Adipocyte (in vitro differentiated cells): ENCODE measurements at places on chromosomes 6 and 20.
A peak's percentile ranks its signal among the peaks of the same experiment; 100 is the strongest.

DNA sequence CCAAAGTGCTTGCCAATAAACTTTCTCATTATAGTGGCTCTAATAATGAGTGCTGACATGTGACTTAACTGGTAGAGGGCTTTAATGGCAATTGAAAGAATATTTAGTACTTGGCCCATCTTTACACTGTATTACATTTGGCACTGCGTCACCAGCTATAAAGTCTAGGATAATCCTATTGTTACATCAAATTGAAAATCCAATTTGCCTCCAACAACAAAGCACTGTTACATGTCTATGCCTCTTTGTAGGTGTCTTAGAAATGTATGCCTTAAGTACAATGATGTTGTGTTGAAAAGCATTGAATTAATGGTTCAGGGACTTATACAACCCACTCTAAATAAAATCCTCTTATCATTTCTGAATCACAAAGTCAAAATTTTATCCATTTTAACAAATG, 420.4 kb upstream of the JAG1 start:
- DNase-seq: no peak

DNA sequence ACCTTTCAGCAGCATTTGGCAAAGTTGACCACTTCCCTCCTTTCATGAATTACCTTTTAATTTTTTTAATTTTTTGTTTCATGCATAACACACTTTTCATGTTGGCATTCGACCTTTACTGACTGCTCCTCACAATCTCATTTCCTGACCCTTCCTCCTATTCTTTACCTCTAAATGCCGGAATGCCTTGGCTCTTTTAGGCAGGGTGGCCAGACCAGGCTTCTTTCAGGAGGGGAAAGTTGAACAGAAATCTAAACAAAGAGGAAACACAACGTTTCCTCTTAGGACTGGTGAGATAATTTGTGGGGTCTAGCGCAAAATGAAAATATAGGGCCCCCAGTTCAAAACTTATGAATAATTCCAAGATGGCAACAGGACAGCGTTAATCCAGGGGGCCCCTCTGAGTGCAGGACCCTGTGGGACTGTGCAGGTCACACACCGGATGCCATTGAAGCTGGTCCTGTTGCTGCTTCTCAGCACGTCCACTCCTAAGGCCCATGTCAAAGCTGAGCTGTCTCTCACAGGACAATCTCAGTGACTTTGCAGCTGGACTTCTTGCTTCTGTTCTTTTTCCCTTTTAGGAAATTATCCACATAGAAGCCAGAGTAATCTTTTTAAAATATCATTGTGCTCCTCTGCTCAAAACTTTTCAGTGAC, 313.8 kb downstream of the HDGFL1 start:
- no peak for DNase-seq

DNA sequence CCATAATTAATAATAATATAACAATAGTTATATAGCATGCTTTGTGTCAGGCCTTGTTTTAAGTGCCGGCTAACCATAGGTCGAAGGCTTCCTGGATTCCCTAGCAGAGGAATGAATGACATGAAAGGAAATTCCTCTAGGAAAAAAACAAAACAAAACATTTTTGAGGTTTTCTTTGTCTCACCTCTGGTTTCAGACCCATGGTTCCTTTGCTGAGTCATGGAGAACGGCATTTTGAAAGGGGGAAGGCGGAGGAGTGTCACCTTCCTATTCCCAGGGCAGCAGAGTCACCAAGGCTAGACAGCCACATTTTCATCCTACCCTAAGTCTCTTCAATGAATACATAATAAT, 25.3 kb upstream of the CCND3 start:
- peak; percentile 41 for DNase-seq

GRCh38 chr20:46022411-46023147, 6.4 kb upstream of the SLC12A5 start:
- DNase-seq: peak; percentile 68

DNA sequence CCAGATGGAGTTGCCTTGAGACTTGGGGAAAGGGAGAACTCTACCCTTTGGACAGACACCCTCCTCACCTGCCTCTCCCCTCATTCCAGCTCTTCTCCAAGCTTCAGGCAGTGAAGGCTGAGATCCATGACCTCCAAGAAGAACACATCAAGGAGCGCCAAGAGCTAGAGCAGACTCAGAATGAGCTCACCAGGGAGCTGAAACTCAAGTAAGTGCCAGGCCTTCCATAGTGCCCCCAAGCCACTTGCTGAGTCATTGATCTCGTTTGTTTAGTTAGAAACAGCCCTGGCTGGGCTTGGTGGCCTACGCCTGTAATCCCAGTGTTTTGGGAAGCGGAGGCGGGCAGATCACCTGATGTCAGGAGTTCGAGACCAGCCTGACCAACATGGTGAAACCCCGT, 39.2 kb downstream of the KIF3B start:
- DNase-seq: no peak

- DNase-seq: peak; percentile 20
Observed at GRCh38 chr6:88220493-88220892, 54.3 kb upstream of the CNR1 start.
